ENCODE measurements at places on chromosomes 6 and 20.

GRCh38 chr6:27267857-27268434 is 20.4 kb downstream of the PRSS16 start:
- no peak for DNase-seq

GRCh38 chr6:24847402-24847801 is 48.7 kb upstream of the ARMH2 start:
- no peak for DNase-seq

- peak; percentile 92 for DNase-seq
Measured at GRCh38 chr6:67265996-67266921, 1368.8 kb upstream of the ADGRB3 start.

GRCh38 chr6:30494291-30494861 is 5.1 kb downstream of the HLA-E start:
- DNase-seq: no peak
